ENCODE measurements at places on chromosomes 12 and 14. TPM values are rescaled to one million over a fixed set of nuclear protein-coding genes. Genes with fewer than 3 reads are reported as not detected.

SLC17A8 gene
- total RNA-seq: not detected

KLRF1 gene
- total RNA-seq: 0.35 TPM

OR4E2 gene
- not detected for total RNA-seq

CLEC6A gene
- total RNA-seq: not detected

Data from uterus (tissue), 4 donors.